Activated CD4-positive, alpha-beta T cell treated with anti-CD3 and anti-CD28 coated beads for 48 hours (primary cell): ENCODE measurements at places on chromosomes 5 and 9.
A peak's percentile ranks its signal among the peaks of the same experiment; 100 is the strongest.

- peak; percentile 68 for DNase-seq
Measured at GRCh38 chr5:88729084-88729828, 153.7 kb downstream of the MEF2C start.

DNA sequence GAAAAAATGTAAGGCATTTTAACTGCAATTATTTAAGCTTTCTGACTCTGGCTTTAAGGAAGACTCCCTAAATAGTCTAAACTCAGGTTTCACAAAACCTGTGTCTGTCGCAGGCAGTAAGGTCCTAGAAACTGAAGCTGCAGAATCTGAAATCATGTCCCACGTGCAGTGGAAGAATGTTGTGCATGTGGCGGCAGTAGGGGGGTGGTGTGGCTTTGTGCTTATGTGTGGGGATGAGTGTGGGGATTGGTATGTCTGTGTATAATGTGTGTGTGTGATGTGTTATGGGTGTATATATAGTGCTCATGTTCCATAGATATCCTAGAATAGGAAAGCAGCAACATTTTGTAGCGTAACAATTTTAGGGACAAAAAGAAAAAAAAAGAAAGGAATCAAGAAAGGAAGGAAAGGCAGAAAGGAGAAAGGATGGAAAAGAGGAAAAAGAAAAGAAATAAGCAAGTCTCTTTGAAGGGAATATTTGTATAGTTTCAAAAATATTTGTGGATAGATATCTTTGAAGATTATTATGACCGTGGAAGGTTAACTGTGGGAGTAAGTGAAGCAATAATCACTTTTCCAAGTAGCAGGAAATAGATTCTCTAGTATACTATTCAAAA, 6.6 kb downstream of the ANKDD1B start:
- no peak for DNase-seq

DNA sequence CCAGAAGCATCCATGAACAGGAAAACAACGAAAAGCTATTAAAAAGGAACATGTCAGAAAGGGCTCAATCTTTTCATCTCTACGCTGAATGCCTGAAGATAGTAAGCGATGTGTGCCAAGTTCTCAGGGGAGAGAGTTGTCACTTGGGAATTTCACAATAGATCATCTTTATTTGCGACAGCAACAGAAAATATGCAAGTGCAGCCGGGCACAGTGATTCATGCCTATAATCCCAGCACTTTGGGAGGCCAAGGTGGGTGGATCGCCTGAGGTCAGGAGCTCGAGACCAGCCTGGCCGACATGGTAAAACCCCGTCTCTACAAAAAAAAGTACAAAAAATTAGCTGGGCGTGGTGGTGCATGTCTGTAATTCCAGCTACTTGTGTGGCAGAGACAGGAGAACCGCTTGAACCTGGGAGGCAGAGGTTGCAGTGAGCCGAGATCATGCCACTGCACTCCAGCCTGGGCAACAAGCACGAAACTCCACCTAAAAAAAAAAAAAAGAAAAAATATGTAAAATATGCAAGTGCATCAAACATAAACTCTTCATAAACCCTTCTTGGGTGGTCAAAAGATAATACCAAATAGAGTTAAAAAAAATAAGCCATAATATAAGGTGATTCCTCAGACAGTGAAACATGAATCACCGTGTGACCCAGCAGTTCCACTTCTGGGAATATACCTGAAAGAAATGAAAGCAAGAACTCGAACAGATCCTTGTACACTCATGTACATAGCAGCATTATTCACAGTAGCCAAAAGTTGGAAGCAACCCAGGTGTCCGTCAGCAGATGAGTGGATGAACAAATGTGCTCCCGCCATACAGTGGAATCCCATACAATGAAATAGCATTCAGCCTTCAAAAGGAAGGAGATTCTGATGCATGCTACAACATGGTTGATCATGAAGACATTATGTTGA, 16.2 kb downstream of the SFXN1 start:
- peak; percentile 32 for DNase-seq

- no peak for DNase-seq
Measured at GRCh38 chr9:18806232-18807080, 226.6 kb downstream of the SAXO1 start.

- no peak for DNase-seq
Measured at GRCh38 chr9:78132701-78133058, 101.1 kb upstream of the GNAQ start.

DNA sequence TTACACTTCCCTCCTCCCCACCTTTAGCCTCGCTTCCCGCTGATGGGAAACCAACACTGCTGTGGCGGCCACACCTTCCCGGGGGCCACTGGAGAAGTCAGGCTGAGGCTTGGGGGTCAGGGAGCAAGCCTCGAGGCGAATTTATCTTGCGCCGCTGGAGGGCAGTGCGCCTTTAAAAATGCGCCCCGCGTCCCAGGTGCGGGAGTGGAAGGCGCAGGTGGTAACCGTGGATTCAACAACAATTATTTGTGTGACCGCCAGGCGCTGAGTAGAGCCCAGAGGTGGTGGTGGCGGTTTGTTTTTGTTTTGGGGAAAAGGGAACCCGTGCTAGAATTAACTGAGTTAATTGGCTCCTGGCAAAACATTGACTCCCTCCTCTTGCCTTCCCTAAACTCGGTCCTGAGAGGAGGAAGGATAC, 1.1 kb downstream of the CFAP77 start:
- peak; percentile 82 for DNase-seq

- no peak for DNase-seq
Measured at GRCh38 chr5:11310158-11310557, 549.1 kb upstream of the DAP start.

GRCh38 chr5:45578270-45578669, 117.9 kb downstream of the HCN1 start:
- DNase-seq, result no peak

GRCh38 chr5:53463909-53464621, 16.4 kb upstream of the FST start:
- DNase-seq, result no peak

- DNase-seq, result no peak
Measured at GRCh38 chr5:146409054-146409671, 38.0 kb upstream of the TCERG1 start.

GRCh38 chr9:75803130-75803529, 87.3 kb upstream of the PCSK5 start:
- no peak for DNase-seq
